ENCODE measurements at places on chromosomes 7 and 10. TPM values are rescaled to one million over a fixed set of nuclear protein-coding genes. Genes with fewer than 3 reads are reported as not detected.

DNA sequence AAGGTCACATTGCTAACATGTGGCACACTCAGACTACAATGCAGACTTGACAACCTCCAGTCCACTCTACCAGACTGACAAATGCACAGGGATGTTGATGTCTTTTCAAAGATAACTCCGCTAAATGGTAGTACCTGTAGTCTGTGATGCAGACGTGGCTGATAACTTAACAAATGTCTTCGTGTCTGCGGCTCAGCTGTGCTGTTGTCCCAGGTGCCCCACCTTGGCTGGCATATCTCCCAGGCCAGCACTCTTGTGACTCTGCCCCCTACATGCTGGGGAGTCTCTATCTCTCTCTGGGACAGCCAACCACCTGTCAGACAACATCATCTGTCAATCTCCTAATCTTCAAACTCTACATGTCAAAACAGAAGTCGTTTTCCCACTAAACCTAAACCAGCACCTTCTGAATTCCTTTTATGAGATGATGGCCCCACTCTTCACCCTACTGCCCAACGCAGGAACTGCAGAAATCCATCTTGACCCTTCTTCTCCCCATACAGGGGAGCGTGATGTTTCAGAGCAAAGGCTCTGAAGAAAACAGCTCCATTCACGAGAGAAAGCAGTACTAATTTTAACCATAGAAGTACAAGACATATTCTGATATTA, 156.4 kb downstream of the USP6NL start:
- no peak for DNase-seq

DNA sequence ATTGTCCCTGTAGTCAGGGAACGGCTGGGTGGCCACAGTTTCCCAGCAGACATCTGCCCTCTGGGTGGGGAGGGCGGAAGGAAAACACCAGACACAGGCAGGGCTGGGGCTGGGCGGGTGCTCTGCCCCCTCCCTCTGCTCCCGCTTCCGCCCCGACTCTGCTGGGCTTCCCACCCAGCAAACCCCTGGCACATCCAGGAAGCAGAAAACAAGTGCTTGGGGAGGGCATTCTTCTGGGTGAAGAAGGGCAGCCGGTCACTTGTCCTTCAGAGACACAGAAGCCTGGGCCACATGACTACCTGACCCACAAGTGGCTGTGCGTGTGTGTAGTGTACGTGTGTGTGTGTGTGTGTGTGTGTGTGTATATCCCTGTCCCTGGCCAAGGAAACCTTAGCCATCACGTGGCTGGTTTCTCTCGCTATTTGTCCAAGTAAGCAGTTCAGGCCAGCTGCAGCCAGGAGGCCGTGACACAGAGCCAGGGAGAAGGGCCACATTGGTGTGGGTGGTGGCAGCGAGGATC, 77.9 kb downstream of the ZMIZ1 start:
- DNase-seq = no peak

DNA sequence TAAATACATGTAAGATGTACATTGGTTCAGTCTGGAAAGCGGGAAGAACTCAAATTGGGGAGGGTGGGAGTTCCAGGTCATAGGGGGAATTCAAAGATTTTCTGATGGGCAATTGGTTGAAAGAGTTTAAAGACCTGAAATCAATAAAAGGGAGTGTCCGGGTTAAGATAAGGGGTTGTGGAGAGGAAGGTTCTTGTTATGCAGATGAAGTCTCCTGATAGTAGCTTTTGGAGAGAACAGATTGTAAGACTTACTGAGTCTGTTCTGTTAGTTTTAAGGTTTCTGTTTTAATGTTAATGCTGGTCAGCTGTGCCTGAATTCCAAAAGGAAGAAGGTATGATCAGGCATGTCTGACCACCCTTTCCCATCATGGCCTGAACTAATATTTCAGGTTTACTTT, 48.8 kb downstream of the SDHAF3 start:
- no peak for DNase-seq

Gene TCERG1L
- 0.03 TPM for total RNA-seq

- DNase-seq = peak; percentile 46
Measured at GRCh38 chr7:50303335-50304128, 984 bp upstream of the IKZF1 start.

- peak; percentile 84 for DNase-seq
Measured at GRCh38 chr7:158495786-158496185, 91.8 kb downstream of the PTPRN2 start.

Gene WDFY4
- total RNA-seq = not detected
